ENCODE measurements at places on chromosomes 2 and 18. TPM values are rescaled to one million over a fixed set of nuclear protein-coding genes. Genes with fewer than 3 reads are reported as not detected.

The EFR3B gene
- 15.2 TPM for total RNA-seq

The DGKD gene
- total RNA-seq: 46.0 TPM

The TEX44 gene
- total RNA-seq: not detected

The C2orf78 gene
- not detected for total RNA-seq

The SFTPB gene
- not detected for total RNA-seq

The SRD5A2 gene
- not detected for total RNA-seq

The C2orf72 gene
- 0.06 TPM for total RNA-seq

The REL gene
- total RNA-seq: 4.5 TPM

The SLC23A3 gene
- 0.38 TPM for total RNA-seq

DNA sequence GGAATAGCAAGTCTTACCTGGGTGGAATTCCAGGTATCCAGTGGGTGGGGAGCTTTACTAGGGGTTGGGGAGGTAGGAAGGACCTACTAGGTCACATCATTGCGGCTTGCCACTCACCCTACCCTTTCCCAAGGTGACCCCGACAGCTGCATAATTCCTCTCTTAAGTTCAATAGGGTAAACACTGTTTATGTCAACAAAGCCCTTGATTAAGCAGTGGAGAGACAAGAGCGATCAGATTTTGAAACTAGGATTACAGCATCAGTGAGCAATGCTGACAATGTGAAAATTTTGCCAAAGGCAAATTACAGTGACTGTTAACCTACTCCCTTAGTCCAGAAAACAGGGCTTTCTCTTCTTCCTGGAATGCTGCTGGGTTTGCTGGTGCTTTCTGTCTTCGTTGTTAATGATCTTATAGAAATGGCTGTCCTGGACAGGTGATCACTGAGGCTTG lies 14.5 kb downstream of the SLC19A3 start:
- no peaks in the 10 kb centered on the region for H3K4me1 ChIP-seq
- no peak for DNase-seq
- no peak overlapping the region for H3K4me3 ChIP-seq
- H3K27me3 ChIP-seq: no peaks in the 10 kb centered on the region
- no peak overlapping the region for H3K27ac ChIP-seq

GRCh38 chr18:11909591-11910026 lies 1.5 kb upstream of the MPPE1 start:
- H3K36me3 ChIP-seq: peaks cover 17% of the 10 kb centered on the region
- H3K4me1 ChIP-seq: peaks cover 15% of the 10 kb centered on the region
- peak overlapping the region; percentile 90 for H3K4me3 ChIP-seq

DNA sequence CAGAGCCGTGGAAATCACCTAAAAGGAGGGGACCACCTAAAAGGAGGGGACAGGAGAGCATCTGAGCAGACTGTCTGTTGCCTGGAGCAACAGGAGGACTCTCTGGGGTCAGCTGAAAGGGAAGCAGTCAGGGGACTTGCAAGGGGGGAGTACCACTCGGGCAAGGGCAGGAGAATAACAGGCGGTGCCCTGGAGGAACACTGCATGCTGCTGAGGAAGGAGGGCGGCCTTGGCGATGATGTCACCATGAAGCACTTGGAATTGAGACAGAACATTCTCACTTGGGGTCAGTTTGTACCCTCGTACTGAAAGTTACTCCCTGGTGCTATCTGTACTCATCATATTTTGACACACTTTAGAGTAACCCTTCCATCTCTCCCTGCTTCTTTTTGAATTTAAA lies 18.4 kb downstream of the SIX3 start:
- H3K4me3 ChIP-seq: no peak overlapping the region
- DNase-seq: no peak
- no peaks in the 10 kb centered on the region for H3K36me3 ChIP-seq

DNA sequence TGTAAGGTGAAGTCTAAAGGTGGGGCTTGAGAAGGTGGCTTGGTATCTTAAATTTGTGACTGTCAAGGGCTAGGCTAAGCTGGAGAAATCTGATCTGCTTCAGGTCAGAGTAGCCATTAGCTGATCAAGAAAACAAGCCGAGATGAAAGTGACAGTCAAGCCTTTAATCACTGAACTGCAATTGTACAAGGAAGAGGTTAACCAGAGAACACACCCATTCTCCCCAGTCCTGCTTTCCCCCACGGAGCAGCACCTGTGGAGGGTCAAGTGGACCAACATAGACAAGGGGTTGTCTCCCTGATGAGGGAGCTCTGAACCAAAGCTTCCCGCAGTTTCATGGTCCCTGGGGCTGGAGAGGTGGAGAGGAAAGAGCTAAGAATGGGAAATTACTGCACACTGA lies 901.2 kb downstream of the DCC start:
- H3K36me3 ChIP-seq: no peaks in the 10 kb centered on the region
- H3K4me3 ChIP-seq: no peak overlapping the region
- H3K4me1 ChIP-seq: no peaks in the 10 kb centered on the region
- no peak overlapping the region for H3K27ac ChIP-seq
- H3K27me3 ChIP-seq: no peaks in the 10 kb centered on the region

GRCh38 chr2:233991196-233991595 lies 59.3 kb upstream of the SPP2 start:
- no peaks in the 10 kb centered on the region for H3K36me3 ChIP-seq
- no peak overlapping the region for H3K4me3 ChIP-seq
- H3K27me3 ChIP-seq: peaks cover 23% of the 10 kb centered on the region
- DNase-seq: no peak
- no peak overlapping the region for H3K27ac ChIP-seq
- H3K4me1 ChIP-seq: no peaks in the 10 kb centered on the region

GRCh38 chr2:23381084-23381483 lies 3.9 kb upstream of the KLHL29 start:
- H3K27me3 ChIP-seq: peaks cover 5% of the 10 kb centered on the region
- H3K36me3 ChIP-seq: no peaks in the 10 kb centered on the region
- no peak for DNase-seq
- no peak overlapping the region for H3K4me3 ChIP-seq
- peaks cover 13% of the 10 kb centered on the region for H3K4me1 ChIP-seq

GRCh38 chr2:883803-884748 lies 66.6 kb upstream of the SNTG2 start:
- H3K36me3 ChIP-seq: no peaks in the 10 kb centered on the region
- H3K4me3 ChIP-seq: no peak overlapping the region
- H3K27ac ChIP-seq: no peak overlapping the region
- no peak for DNase-seq
- H3K4me1 ChIP-seq: no peaks in the 10 kb centered on the region

- DNase-seq: no peak
- H3K4me1 ChIP-seq: peaks cover 16% of the 10 kb centered on the region
- no peaks in the 10 kb centered on the region for H3K27me3 ChIP-seq
- H3K36me3 ChIP-seq: no peaks in the 10 kb centered on the region
These were observed 113.6 kb downstream of the BABAM2 start for GRCh38 chr2:28004086-28004485.

GRCh38 chr2:224883700-224884099 lies 158.6 kb downstream of the DOCK10 start:
- no peak overlapping the region for H3K27ac ChIP-seq
- H3K4me1 ChIP-seq: no peaks in the 10 kb centered on the region

GRCh38 chr2:208320686-208321085 lies 54.6 kb downstream of the PIKFYVE start:
- peak overlapping the region; percentile 12 for H3K4me3 ChIP-seq
- no peaks in the 10 kb centered on the region for H3K27me3 ChIP-seq
- peak; percentile 47 for DNase-seq
- H3K27ac ChIP-seq: peak overlapping the region; percentile 77
- no peaks in the 10 kb centered on the region for H3K36me3 ChIP-seq
- H3K4me1 ChIP-seq: peaks cover 37% of the 10 kb centered on the region

GRCh38 chr2:161782615-161783014 lies 158.4 kb downstream of the SLC4A10 start:
- no peaks in the 10 kb centered on the region for H3K36me3 ChIP-seq
- H3K27ac ChIP-seq: no peak overlapping the region
- no peak for DNase-seq
- H3K27me3 ChIP-seq: no peaks in the 10 kb centered on the region

DNA sequence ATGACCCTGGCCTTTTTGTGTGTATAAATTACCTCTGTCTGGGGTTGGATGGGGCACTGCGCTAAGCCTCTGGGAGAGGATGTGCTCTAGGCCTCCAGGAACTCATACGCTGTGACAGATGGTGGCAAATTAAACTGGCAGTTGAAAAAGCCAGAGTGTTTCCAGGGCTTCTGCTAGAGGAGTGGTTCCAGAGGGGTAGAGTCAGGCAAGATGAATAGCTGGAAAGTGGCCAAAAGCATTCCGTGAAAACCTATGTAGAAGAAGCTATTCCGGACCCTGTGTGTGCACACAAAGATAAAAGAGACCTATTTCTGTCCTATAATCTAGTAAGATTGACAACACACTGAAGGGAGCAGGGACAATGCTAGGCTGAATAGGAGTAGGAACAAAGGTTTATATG lies 84.8 kb downstream of the ACTR3 start:
- H3K27me3 ChIP-seq: no peaks in the 10 kb centered on the region
- no peaks in the 10 kb centered on the region for H3K36me3 ChIP-seq
- no peak for DNase-seq
- no peaks in the 10 kb centered on the region for H3K4me1 ChIP-seq
- no peak overlapping the region for H3K27ac ChIP-seq

DNA sequence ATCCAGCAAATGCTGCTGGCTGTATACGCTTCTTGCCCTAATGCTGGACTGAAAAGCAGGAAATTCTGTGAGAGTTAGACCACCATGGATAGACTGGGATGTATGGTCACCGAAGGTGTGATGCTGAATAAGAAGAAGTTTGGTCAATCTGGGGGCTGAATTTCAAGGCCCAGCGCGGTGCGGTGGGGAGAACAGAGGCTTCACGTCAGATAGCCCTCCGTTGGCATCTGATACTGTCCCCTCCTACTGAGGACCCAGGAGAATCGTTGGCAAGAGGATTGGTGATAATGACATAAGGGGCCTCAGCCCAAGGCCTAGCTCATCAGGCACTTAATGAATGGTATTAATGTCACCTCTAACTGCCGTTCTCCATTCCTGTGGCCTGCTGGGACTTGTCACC lies 97.3 kb upstream of the ST3GAL5 start:
- no peak overlapping the region for H3K4me3 ChIP-seq
- no peak overlapping the region for H3K27ac ChIP-seq
- peaks cover 44% of the 10 kb centered on the region for H3K27me3 ChIP-seq
- H3K4me1 ChIP-seq: no peaks in the 10 kb centered on the region
- no peak for DNase-seq

DNA sequence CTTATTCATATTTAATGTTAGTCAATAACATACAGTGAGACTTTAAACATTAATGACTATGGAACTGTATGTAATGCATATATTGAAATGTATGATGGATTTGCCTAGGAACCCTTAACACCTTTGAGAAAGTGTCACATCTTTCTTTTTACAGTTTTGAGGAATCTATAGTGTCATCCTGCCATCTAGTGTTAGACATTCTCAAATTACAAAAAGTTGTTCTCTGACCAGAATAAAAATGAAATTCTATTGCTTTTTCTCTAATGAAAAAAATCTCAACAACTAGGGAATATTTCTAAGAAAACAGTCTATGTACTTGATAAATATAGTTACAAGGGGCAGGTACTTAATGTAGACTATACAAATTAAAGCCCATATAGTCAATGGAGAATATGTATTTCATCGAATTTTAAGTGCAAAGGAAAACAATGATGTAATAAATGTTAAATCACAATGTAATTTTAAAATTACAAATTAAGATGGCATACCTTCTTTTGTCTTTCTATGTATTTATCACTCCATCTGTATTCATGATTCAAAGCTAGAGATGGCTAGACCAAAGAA lies 5.1 kb upstream of the CALCRL start:
- H3K4me3 ChIP-seq: no peak overlapping the region
- H3K4me1 ChIP-seq: no peaks in the 10 kb centered on the region
- no peak for DNase-seq
- H3K36me3 ChIP-seq: no peaks in the 10 kb centered on the region
- H3K27me3 ChIP-seq: no peaks in the 10 kb centered on the region
- no peak overlapping the region for H3K27ac ChIP-seq

- no peak overlapping the region for H3K4me3 ChIP-seq
- peaks cover 8% of the 10 kb centered on the region for H3K27me3 ChIP-seq
- no peak for DNase-seq
- peaks cover 9% of the 10 kb centered on the region for H3K4me1 ChIP-seq
- H3K27ac ChIP-seq: no peak overlapping the region
These were observed 57.2 kb downstream of the CYB5A start for GRCh38 chr18:74234326-74235171.

DNA sequence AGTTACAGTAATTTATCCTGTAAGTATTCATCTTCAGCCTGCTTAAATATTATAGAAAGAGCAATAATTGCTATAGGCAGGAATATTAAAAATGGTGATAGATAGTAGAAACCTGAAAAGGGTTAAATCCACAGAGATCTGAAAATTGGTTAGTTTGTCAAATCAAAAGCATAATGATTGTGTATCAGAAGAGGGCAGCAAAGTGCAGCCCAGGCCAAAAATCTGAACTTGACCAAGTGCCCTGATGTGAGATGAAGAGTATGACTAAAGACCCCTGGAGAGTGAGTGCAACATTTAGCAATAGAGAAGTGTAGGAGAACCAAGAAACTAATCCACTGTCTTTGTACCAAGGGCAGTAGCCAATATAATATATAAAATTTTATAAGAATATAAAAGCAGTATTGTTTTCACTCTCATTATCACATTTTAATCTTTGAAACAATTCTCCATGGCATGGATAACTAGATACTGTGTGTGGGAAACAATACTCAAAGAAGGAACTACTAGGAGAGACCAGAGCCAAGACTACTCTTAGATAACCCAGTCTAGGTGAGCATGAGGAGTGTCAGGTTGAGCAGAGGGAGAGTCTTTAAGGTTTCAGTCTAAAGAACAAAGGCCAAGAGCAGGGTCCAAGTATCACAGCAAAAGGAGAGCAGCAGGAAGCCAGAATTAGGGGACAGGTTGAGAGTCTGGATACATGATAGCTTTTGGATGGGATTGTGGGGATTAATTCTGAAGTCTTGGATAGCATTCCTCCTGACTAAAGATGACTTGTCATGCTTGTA lies 148.7 kb downstream of the CALCRL start:
- H3K36me3 ChIP-seq: no peaks in the 10 kb centered on the region
- no peaks in the 10 kb centered on the region for H3K27me3 ChIP-seq
- no peak for DNase-seq
- H3K4me1 ChIP-seq: no peaks in the 10 kb centered on the region
- H3K27ac ChIP-seq: no peak overlapping the region
- no peak overlapping the region for H3K4me3 ChIP-seq

Data from heart right ventricle (tissue), 16 donors.